Stimulated activated CD8-positive, alpha-beta memory T cell treated with anti-CD3 and anti-CD28 coated beads, Interleukin-4, amount 100 ng/mL, for 24 hours (primary cell): ENCODE measurements at places on chromosomes 12 and 14.

GRCh38 chr12:132145334-132145733 is 1.1 kb downstream of the NOC4L start:
- DNase-seq, result no peak

- DNase-seq, result no peak
These were observed 13.4 kb downstream of the ASB2 start for GRCh38 chr14:93962701-93963601.

DNA sequence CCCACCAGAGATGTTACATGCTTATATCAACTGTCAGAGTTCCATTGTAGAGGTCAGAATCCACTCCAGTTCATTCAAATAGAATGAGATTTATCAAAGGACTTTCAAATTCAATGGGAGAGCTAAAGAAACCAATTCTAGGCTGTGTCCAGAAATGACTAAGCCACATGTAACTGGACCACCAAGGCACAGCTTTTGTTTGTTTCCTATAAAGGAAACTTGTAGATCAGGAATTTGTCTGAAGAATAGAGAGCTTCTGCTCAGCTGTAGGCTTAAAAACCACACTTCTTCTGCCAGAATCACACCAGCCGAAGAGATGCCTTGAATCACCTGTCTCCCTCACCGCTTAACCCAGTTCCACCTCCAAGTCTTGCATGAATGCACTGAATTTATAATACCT is 134.0 kb upstream of the NEDD1 start:
- DNase-seq, result no peak

- DNase-seq, result peak; percentile 90
These were observed at the start of gene RILPL2 for GRCh38 chr12:123436017-123436964. TSS of gene RILPL2 (minus strand) at chr12:123436684. CDS start at chr12:123436420, 264 bp downstream.

- no peak for DNase-seq
These were observed 60.5 kb downstream of the ATG14 start for GRCh38 chr14:55351111-55351510.

DNA sequence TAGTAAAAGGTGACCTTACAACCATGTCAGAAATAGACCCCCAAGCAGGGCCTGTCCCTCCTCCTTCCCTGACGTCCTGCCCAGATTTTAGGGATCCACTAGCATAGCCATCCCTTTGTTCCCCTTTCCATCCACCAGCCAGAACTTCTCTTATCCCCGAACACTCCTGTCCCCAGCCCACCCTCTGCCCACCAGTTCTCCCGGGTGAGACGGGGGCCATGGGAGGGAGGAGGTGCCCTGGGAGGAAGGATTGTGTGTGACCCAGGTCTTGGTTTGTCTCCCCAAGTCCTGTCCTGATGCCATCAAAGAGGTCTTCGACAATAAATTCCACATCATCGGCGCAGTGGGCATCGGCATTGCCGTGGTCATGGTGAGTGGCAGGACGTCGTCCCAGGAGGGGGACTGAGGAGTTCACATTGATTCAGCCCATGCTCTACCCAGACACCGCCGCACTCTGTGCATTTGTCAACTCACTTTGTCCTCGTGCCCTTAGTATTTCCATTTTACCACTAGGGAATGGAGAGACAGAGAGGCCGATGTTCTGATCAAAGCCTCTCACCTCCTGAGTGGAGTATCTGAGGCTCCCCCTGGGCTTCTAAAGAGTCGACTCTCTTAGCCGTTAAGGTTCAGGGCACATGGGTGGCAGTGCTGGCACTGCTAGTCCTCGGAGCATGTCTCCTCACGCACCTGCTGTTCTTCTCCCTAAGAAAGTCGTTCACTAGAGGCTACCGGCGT is 35.9 kb downstream of the CD9 start:
- DNase-seq, result no peak

DNA sequence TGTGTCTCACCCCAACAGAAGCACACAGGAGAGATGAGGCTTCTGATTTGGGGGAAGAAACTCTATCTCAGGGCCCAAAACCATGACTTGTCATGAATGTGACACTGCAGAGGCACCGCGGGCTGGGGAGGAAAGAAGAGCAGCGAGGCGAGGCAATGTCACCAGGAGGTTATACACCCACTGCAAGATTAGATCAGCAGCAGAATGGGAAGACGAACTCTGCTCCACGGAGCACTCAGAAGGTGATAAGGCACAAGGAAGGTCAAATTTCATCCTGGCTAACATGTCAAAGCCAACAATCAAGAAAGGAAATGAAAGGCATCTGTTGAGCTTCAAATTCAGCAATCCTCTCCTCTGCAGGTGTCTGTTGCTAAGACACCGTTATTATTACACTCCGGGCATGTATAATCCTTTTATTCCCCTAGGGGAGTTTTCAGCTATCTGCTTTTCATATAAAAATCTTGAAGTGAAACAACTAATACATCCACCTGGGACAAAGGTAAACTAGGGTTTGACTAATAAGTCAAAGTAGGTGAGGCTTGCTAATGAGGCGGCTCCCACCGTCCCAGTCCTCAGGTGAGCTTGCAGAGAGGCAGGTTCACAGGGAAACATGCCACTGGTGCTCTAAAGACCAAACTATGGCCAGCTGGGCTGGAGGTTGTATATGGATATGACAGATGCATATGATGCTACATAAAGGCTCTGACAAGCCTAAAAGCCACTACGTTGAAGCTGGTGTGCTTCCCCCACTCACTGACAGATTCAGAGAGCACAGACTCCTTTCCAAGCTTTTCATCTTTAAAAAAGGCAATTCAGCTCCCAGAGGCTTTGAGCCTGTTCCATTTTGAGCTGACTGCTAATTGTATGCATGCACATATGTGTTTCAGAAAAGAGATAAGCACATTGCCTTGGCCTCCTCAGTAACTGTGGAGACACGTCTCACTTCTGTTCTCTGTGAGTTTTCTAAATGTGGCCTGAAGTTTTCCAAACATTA is 221.2 kb downstream of the NELL2 start:
- DNase-seq, result no peak

DNA sequence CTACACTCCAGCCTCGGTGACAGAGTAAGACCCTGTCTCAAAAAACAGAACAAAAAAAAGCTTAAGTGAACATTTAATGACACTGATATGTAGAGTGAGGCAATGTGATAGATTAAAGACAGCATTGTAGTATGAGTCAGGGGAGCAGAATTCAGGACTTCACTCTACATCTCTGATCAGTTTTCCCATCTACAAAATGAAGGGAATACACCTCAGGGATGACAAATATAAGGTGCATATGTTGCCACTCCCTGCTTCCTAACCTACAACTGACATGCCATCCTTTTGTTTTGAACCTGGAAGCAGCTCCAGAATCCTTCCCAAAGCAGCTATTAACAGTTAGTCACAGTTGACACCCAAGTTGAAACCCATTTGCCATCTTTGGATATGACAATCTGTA is 30.9 kb upstream of the STRN3 start:
- no peak for DNase-seq
